ENCODE measurements at places on chromosomes 2 and 18.

DNA sequence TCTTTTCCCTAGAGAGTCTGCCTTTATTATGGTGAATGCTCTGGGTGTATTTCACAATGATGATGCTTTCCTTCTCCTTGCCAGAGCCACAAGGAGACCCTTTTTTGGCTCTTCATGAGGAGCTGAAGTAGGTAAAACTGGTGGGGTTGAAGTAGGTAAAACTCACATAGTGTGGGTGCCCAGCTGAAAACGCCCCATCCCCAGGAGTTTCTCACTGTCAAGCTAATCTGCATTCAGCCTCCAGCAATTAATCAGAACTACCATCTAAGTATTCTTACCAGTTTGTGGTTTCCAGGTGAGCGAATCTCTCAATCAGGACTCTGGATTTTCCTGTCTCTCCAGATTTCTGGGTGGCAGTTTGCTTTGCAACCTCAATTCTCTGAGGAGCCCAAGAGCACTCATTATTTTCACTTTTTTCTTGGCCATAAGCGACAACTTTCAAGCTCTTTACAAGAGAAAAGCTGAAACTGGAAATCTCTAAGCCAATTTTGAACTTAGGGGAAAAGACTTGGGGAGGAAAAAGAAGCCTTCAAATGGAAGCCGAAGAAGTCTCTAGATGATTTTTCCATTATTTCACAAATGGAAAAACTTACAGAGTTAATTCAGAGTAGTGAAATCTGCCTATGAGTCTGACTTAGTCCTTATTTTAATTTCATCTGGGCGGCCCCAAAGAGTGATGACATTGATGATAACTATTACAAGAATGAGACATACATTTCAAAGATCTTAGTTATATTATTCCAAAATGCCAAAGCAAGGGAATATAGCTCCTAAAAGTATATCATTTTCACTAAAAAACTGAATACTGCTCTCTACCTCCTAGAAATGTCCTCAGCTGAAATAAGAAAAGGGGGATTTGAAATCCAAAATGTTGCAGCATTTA lies 121.4 kb upstream of the MAP3K20 start:
- no peak for ATAC-seq

GRCh38 chr2:68646303-68646702 lies 2.9 kb downstream of the PROKR1 start:
- no peak for ATAC-seq

GRCh38 chr2:38460313-38460712 lies 83.2 kb upstream of the ATL2 start:
- no peak for ATAC-seq

DNA sequence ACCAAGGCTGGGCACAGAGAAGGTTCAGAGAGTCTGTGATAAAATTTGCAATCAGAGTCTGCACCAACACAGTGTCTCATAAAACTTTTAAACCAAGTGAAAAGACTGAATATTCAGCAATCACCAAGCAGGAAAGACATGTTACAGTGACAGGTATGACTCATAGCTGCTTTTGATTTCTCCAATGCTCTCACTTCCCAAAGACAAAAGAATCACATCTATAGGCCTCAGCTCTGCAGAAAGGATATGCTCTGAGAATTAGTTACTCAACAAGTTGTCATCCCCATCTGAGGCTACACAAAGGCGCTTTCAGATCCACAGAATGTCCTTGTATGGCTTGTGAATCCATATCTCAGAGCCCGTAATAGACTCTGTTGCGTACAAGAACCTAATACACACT lies 92.5 kb downstream of the KCNF1 start:
- ATAC-seq, result no peak

- no peak for ATAC-seq
Observed at GRCh38 chr18:12015416-12016062, 34.2 kb downstream of the IMPA2 start.

DNA sequence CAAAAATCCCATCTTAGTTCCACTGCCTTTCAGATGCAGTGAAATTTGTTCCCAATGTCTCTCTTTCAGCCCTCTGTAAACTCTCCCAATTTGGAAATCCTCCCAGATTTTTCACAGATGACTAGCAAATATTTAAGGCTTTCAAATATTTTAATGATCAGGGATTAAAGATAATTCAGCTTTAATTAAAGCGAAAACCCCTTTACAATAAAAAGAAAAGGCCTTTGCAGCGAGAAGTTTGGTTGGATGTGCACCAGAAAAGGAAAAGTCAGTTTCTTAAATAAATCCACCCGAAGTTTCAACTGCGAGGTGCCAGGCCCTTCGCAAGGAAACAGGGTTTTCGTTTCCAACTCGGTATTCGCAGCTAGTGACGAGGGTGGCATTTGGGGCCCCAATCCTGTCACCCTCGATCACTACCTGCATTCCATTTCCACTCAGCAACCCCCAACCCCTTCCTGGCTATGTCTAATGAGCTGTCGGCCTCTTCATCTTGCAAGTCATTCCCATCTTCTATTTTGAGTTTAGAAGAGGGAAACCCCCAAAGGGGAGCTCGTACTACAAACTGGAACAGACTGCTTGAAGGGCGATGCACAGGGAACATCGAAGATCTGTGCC lies 1.5 kb downstream of the RAX start:
- ATAC-seq, result no peak

DNA sequence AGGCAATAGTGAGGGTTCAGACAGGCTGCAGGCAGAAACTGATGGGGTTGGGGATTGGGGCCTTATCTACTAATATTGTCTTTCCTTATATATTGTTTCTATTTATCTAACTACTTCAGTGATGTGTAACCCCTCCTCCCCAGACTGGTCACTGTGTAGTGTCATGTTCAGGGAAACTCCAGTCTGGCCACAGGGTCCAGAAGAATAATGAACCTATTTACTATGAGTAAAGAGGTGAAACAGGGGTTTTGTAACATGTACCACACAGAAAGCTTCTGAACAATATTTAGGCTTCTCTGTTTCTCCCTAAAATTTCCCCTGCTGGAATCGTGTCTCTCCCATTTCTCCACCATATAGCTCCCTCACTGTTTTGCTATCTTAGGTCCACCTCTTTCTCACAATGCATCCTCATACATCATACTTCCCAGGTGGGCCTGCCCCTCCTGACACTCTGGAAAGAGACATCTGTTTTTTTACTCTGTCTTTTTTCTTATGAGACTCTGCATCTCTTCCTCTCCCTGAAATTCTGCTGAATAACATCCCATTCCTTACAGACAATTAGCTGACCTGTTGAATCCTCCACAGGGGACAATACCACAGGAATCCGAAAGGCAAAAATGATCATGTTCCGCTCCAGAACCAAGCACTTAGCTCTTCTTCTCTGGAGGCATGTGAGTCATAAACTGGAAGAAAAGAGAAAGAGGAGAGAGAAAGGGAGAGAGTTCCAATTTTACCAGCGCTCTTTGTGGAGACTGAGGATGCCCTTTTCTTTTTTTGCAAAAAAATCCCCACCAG lies 154.8 kb downstream of the ZEB2 start:
- ATAC-seq, result peak; percentile 61

DNA sequence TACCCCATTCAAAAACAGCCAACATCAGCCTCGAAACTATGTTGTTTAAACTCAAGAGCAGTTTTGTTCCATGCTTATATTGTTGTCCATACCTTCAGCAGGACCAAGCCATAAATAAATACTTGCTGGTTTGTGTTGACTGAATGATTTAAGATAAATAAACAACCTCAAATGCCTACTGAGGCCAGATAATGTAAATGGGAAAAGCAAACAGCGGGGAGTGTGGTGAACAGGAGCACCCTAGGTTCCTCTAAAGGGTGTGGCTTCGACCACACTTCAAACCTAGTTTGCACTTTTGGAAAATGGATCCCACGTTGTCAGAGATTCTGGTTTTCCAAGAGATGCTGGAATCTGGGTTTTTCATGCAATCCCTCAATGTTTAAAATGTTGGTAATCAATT lies 1.7 kb upstream of the PMAIP1 start:
- ATAC-seq, result no peak

- no peak for ATAC-seq
Observed at GRCh38 chr2:17894556-17894955, 16.1 kb downstream of the KCNS3 start.

- peak; percentile 53 for ATAC-seq
Observed at GRCh38 chr2:74481961-74482800, 617 bp downstream of the CCDC142 start.

GRCh38 chr2:97919858-97920257 lies 75.9 kb downstream of the TMEM131 start:
- no peak for ATAC-seq

GRCh38 chr2:190408538-190409271 lies 550 bp downstream of the MFSD6 start:
- ATAC-seq, result peak; percentile 64

DNA sequence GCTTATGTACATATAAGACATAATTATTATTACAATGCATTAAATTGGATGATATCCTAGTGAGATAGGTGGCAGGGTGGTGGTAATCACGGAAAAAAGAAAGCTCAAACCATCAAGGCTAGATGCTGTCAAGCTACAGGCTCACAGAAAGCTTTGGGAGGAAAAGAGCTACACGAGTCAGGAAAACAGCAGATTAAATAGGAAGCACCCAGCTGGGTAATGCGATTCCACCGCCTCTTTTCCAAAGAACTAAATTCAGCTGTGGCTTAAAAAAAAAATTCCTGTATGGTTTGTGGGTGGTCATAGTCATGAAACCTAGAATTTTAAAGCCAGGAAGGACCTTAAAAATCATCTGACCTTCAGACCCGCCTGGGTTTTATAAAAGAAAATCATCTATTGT lies 23.7 kb upstream of the PTPN4 start:
- ATAC-seq, result no peak

- peak; percentile 40 for ATAC-seq
Observed at GRCh38 chr2:102106133-102106556, 36.4 kb upstream of the IL1R1 start.

DNA sequence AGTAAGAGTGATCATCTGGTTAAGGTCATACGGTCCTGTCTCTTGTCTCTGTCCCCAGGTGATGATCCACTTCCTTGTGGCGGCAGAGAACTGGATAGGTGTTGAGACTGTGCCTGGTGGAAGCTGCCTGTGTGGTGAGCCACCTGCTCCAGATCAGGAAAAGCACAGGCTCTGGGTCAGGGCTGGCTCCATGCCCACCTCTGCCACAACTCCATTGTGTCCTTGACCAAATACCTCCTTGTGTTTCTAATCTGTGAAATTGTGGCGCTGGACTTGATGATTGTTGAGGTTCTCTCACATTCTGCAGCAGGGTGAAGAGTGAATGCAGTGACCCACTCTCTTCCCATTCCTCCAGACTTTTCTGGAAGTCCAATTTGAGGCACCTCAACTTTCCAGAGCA lies 45.7 kb upstream of the EN1 start:
- ATAC-seq, result no peak

DNA sequence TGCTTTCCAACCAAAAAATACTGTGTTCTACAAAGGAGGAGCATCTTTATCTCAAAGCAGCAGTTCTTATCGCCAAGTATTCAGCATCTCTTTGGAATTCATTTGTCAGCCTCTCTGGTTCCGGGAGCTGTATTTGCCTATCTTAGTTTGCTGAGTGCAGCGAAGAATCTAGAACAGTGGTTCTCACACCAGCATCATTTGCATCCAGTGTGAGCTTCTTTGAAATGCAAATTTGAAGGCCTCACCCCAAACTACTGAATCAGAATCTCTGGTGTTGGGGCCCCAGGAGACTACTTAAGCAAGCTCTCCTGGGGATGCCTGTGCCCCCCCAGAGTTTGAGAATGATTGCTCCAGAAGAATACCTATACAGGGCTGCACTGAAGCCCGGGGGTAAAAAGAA lies 1.5 kb upstream of the PTPN2 start:
- no peak for ATAC-seq

- no peak for ATAC-seq
Observed at GRCh38 chr2:214128040-214128439, 282.8 kb upstream of the VWC2L start.

GRCh38 chr18:72261590-72261989 lies 282.6 kb downstream of the CBLN2 start:
- no peak for ATAC-seq

GRCh38 chr2:10014418-10015190 lies 28.7 kb upstream of the KLF11 start:
- ATAC-seq, result no peak

- no peak for ATAC-seq
Observed at GRCh38 chr18:361100-361732, 93.4 kb upstream of the THOC1 start.

GRCh38 chr2:207149249-207150213 lies 16.2 kb downstream of the KLF7 start:
- peak; percentile 94 for ATAC-seq

GRCh38 chr2:230975927-230976326 lies 20.0 kb upstream of the SPATA3 start:
- ATAC-seq, result no peak

DNA sequence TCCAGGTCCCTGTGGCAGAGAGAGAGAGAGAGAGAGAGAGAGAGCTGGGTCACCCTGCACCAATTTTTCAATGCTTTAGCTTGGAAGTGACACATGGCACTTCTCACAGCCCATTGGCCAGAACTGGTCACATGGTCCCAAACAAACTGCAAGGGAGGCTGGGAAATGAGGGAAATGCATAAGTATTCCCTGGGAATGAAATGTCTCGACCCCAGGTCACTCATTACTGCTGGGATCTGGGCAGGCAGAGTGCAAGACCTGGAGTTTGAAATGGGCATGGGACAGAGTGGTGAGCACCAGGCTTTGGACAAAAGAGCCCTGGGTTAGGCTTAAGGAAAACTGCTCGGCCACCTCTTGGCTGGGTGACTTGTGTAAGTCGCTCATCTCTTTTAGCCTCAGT lies 37.0 kb downstream of the SMAD7 start:
- ATAC-seq, result no peak

GRCh38 chr2:188051706-188052105 lies 240.0 kb upstream of the GULP1 start:
- no peak for ATAC-seq

DNA sequence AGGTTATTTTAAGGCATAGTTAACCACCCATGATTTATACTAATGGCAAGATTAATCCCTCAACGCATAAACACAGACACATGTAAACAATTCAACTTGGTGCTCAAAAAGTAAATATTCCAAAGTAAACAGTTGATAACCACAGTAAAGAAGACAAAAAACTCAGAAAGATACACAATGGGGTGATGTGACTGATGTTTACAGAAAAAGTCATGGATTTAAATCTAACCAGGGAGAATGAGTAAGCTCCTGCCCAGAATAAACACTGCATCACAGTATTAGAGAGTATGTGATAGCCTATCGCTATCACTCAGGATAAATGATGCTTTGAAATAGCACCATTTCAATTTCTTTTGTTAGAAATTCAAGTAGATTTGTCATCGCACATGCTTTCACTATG lies 49.3 kb downstream of the HIBCH start:
- no peak for ATAC-seq

Measured in activated T-helper 17 cell treated with anti-CD3 and anti-CD28 coated beads, Interleukin-2, amount 50 U/mL, for 72 hours (primary cell).